CD8-positive, alpha-beta memory T cell (primary cell): ENCODE measurements at places on chromosomes 1 and 21.

DNA sequence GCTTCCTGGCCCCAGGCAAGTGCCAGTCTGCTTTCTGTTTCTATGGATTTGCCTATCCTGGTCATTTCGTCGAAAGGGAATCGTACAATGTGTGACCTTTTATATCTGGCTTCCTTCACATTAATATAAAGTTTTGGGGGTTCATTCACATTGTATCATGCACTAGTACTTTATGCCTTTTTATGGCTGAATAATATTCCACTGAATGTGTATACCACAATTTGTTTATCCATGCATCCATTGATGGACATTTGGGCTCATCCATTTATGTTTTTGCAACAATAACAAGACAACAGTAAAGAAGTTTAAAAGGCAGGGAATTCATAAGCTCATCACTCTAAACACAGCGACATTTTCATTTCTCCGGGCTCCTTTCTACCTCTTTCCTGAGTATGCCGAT is 50.6 kb downstream of the SPSB1 start:
- no peak for DNase-seq

DNA sequence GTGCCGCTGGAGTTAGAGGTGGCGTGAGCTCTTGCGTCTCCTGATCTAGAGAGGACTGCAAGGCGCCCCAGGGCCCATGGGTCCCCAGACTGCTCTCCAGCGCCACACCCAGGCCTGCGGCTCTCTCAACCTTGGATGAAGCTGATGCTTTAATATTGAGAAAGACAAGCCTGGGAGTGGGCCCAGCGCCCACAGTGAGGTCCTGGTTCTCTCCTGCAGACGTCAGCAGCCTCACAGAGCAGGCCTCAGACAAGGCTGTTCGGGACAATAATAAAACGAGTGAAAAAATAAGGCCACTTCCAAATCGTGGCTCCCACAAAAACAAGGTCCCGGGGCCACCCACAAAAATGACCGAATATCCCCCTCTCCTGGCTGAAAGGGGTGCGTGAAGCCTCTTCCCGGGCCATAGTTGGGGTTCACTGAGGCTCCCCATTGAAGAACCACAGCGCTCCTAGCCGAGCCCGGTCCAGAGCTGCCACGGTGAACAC is 6.0 kb upstream of the DNMT3L start:
- DNase-seq: peak; percentile 56

DNA sequence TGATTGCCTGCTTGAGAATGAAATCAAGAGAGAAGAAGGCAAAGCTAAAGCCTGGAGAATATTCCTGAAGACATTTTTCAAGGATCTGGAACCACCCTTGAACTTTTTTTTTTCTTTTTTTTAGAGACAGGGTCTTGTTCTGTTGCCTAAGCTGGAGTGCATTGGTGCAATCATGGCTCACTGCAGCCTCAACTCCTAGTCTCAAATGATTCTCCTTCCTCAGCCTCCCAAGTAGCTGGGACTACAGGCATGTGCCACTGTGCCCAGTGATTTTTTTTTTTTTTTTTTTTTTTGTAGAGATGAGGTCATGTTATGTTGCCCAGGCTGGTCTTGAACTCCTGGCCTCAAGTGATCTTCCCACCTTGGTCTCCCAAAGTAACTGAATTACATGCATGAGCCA is 22.2 kb upstream of the IRF2BP2 start:
- DNase-seq: no peak

DNA sequence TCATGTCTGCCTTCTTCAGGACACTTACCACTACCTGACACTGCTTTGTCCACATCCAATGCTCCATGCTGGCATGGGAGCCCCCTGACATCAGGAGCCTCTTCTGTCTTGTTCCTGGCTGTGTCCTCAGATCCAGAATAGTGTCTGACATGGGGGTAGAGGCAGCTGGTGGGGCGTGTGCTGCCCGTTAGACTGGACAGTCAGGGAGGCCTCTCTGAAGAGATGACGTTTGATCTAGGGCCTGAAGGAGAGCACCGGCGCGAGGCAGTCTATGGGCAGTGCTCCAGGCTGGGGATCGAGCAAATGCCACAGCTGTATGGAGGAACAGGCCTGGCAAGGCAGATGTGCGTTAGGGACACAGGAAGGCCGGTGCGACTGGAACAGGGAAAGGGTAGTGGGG is 16.6 kb downstream of the SLC9A1 start:
- DNase-seq: no peak

DNA sequence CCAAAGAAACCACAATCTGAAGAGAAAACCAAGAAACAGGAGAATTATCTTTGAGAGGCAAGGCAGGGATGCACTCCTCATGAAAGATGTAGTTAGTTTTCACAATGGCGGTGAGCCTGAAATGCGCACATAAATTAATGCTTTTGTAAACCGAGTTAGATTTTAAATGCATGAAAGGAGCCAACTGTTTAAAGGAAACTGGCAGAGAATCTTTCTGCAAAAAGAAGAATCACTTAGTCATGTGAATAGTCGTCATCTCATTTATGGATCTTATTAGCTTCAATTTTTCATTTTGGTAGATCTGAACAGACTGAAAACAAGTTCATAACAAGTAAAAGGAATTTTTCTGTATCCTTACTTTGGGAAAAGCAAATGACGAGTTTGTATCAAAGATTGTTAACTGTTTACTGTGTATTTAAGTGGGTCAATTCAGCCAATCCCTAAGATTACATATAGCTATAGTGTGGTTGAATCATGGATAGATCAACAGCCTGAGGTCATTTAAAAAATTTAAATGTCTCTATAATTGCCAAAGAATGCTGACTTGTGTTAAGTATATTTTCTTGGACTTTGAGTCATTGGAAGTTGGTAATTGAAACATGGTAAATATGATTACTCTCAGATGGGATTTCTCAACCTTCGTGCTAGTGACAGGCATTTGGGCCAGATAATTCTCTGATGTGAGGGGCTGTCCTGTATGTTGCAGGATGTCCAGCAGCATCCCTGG is 226.6 kb upstream of the KAZN start:
- no peak for DNase-seq

DNA sequence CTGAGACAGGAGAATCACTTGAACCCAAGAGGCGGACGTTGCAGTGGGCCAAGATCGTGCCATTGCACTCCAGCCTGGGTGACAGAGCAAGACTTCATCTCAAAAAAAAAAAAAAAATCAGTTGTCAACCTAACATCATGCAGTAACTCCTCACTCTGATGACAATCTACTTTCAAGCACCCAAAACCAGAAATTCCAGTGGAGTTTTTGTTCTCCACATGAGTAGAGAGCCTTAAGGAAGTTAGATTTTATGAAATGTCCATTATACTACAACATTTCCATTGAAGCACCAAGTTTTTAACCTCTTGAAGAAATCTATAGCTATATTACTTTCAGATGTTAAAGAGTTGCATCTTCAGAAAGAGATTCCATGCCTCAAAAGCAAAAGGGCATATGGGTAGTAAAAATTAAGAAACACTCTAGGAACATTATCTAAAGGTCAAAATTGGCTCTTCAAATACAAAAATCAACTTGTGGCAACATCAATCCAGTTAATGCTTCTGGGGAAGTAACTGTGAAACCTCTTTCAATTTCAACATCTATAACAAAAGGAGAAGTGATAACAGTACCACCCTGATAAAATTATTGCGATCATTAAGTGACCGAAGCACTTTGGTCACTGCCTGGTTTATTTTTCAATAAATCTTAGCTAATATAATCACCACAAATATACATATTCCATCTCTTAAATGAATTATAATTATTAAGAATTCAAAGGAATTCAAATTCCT is 7.7 kb downstream of the LPGAT1 start:
- no peak for DNase-seq

GRCh38 chr21:36589352-36589971 is 109.5 kb upstream of the SIM2 start:
- DNase-seq: no peak

GRCh38 chr1:84489766-84490165 is 10.7 kb downstream of the RPF1 start:
- no peak for DNase-seq

DNA sequence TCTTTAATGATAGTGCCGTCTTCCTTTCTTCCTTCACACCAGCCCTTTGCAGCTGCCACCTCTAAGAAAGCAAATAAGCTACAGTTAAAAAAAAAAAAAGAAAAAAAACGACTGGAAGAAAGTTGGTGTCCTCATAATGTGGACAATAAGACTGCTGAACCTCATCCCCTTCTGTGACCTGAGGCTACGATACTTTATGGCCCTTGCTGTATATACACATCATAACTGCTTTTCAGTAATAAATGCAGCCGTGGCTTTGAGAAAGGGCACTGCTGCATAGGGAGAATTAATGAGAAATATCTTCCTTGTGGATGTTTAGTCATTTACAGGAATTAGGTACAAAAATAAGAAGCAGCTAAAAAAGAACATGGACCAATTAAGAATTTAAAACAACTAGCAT is 333.8 kb upstream of the ADGRL2 start:
- DNase-seq: no peak

DNA sequence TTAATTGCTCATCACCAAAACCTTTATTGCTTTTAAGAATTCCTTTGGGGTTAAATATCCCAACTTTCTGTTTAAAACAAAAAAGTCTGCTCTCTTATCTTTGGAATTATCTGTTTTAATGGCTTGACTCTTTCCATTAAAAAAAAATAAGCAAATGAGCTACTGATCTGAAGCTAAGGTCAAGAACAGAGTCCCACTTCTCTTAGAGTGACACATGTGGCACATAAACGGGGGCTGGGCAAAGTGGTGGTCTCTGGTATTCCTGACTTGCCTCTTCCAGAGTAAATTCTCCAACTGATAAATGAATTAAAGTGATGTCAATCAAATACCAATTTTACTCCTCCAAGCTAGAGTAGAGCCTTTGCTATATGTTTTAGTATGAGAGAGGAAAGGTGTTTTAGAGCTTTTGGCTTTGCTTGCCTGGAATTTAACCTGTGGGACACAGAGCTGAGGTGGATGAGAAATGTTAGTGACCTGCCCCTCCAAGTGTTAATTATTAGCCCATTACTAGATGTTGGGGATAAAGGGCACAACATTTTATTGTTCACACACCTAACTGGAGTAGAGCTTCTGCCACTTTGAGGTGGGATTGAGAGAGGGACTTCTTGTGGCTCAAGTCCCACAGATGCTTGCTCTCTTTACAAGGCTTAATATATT is 864.0 kb downstream of the LRRIQ3 start:
- DNase-seq: no peak

DNA sequence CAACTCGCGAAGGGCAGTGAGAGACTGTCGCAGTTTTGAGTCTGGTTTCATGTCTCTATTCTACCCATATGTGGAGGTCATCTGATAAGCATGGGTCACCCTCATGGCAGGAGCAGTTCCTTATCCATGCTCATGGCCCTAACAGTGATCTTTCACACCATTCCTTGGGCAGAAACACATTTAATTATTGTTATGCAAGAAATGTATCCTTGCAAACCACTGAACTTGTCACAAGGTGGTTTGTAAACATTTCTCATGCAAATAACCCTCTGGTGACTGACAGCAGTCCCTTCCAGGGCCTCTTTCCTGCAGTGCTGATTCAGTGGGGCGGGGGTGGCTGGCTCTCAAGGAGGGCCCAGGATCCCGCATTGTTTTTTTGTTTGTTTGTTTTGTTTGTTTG is 421.4 kb upstream of the RUNX1 start:
- DNase-seq: no peak

GRCh38 chr1:191320062-191320461 is 838.2 kb upstream of the RGS18 start:
- DNase-seq: no peak

DNA sequence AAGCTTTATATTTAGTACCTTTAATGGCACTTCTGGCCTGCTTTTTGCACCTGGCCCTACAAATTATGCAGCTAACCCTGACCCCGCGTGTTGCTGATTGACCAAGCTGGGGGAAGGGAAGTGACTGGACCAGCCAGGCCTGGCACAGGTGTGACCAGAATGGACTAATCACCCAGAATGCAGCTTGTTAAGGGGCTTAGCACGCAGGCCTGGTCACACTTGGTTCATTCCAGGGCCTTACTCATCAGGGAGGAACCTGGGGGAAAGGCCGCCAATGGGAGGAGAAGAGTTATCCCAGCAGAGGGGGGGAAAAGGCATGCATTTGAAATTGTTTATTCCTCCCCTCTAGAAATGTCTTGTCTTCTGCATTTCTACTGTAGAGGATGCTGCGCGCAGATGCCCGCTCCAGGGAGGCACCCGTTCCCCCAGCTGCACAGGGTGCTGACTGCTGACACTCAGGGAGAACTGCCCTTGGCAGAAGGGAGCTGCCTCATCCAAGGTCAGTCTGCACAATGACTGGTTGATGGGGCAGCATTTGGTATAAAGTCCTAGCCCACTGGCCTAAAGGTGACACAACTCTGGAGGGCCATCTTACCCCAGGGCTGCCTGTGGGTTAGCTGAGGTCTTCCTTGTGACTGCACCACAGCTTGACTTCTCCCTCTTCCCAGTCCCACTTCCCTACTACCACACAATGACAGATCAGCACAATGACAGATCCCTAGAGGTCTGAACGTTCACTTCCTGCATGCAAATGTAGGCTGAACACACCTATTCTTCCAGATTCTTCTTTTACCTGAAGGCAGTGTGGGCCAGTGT is 29.0 kb downstream of the DHCR24 start:
- no peak for DNase-seq

- no peak for DNase-seq
Measured at GRCh38 chr1:167565922-167566321, 12.4 kb upstream of the CREG1 start.

DNA sequence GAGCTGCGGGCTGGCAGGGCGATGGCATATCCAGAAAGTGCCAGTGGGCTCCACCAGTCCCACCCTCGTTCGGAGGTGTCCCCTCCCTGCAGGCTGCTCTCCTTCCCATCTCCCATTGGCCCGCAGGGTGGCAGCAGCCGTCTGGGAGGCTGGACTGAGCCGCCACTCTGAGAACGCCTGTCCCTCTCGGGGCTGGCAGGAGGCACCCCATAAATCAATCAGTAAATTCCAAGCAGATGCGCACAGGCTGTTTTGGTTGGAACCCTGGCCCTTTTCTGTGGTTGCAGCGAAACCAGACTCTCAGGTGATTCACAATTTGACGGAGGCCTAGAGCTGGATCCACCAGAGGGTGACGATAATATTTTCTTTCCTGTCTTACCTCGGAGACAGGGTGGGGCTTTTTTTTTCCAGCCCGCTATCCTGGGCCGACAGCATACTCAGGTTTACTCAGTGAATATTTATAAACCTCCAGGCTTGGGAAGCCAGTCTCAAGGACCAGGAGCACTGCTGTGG is 99.7 kb downstream of the GLIS1 start:
- no peak for DNase-seq

DNA sequence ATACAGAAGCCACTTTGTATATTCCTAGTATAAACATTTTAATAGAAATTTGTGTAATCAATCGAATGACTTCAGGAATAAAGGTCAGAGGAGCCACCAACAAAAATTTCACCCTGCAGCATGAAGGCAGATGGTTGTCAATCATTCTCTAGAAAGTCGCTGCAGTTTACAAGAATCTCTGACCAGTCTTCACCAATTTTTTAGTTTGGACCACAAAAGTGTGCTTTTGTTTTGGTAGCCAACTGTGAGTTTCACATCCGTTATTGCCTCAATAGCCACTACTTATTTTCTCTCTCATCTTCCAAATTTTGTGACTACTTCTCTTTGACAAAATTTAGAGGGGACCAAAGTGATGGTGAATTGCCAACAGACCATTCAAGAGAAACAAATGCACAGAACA is 1155.6 kb downstream of the AMY1C start:
- no peak for DNase-seq
